ENCODE measurements at places on chromosomes 16 and 17. TPM values are rescaled to one million over a fixed set of nuclear protein-coding genes. Genes with fewer than 3 reads are reported as not detected.

- no peak for ATAC-seq
Observed at GRCh38 chr16:84175350-84176081, 11.3 kb downstream of the TAF1C start.

DNA sequence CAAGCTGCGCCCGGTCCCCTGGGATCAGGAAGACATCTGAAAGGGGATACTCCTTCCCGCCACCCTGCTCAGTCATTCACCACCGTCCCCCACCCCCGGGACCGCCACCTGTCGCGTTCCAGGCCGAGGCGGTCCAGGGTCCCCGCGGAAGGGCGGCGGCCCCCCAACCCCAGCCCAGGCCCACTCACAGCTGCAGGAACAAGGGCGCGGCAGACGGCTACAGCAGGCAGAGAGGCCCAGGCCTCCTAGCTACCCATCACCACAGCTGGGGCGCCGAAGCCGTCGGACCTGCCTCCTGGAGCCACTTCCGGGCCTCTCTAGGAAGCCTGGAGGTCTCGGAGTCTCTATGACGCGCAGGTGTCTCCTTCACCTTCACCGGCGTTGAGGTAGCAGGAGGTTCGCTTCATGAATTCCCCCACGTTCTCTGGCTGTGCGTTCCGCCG, at the start of gene SDR42E1:
Gene SDR42E1 (minus strand): TSS at position 272 of the 443 bp plus-strand sequence. CDS start 10,612 bp downstream, outside the sequence.
- ATAC-seq, result no peak

DNA sequence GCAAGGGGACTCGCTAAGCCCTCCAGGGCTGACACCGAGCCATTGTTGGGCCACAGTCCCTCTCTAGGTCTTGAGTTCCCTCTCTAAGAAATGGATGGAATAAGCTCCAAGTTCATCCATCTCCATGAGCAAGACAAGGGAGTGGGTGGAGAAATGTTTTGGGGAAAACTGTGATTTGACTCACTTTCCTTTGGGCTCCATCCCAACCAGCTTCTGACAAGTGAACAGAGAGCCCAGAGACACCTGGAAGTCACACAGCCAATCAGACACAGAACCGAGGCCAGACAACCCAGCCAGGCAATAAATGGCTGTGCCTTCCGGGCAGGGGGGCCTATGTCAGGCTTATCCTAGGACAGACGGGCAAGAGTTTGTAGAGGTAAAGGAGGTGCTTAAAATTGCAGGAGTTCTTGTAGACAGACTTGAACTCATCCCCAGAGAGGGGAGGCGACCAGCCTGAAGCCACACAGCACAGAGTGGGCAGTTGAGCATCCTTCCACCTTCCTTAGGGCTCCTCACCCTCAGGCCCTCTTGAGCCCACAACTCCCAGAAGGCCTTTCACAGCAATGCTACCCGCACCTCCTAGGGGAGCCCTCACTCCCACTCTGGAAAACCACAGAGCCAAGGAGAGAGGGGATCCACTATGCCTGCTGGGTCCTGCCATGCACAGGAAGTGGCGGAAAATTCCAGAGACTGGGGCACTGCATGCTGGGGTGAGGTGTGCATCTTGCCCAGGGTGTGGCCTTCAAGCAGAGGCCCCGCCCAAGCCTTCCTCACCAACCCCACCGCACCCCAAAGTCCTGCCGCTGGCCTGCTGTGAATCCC, 9.5 kb upstream of the FAM83G start:
- no peak for ATAC-seq

GRCh38 chr17:42271006-42271778, 5.0 kb downstream of the STAT5B start:
- ATAC-seq, result no peak

CD300H gene
- total RNA-seq, result not detected

NKD1 gene
- total RNA-seq, result 57.8 TPM

MT1G gene
- not detected for total RNA-seq

- ATAC-seq, result no peak
Observed at GRCh38 chr16:88368036-88368435, 14.7 kb upstream of the ZNF469 start.

DNA sequence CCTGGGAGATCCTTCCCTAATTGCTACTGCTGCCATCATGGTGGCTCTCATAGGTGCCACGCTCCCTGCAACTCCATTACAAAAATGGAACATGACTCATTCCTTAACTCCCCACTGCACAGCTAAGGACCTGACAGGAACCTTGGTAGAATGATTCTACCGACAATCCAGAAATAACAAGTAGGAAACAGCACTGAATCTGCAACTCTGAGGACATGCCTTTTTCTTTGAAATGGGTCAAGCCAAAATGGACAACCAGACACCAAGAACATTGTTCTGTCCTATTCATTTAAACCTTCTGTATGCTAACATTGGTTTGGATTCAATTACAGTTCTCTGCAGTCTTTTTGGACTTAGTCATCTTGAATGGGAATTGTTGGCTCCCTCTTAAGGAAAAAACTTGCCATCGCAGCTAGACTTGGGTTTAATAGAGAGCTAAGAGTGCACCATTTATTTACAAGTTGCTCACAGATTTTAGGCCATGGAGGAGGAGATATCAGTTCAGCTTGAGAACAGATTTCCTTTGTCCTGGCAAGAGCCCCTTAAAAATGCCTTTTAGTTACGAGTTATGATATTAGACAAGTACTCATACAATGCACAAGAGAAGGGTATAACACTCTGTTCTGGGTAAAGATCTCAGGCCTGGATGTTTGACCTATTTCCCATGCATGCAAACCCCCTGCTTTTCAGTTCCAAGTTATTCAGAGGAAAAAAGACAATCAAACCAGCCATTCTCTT, 20.9 kb upstream of the NSRP1 start:
- no peak for ATAC-seq

CD300A gene
- total RNA-seq, result 3.6 TPM

DNA sequence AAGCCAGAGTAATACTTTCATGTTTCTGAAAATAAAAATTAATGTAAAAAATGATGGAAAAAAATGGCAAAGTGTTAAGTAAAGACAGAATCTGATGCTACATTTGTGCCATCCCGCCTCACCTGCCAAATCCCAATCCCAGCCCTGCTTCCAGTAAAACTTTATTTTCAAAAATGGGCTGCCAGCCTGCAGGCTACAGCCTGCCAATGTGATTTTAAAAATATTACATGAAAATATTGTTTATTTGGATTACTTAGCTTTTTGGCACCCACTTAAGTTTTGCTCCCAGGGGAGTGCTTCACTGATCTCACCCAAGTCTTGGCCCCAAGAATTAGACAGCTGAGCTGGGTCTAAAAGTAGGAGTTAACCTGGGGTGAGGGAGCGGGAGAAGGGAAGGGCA, 112.8 kb downstream of the C16orf78 start:
- no peak for ATAC-seq

DNA sequence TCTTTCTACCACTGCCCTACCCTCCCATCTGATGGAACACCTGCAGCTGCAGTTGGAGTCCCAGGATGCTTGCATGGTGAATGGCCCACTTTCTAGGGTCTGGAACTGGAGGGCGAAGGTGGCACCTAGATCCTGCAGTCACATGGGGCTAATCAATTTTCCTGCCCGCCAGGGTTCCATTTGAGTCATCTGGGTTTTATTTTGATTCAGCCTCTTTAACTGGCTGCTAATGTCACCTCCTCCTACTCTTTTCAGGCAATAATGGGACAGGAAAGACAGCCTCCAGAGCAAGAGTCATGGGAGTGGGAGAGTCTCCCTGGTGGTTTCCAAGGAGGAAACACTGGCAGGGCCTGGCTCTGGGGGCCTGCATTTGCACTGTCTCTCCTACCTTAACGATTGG, 3.8 kb upstream of the TBKBP1 start:
- ATAC-seq, result no peak

CHP2 gene
- total RNA-seq, result not detected

GRCh38 chr16:27511657-27512448, 37.9 kb downstream of the GTF3C1 start:
- ATAC-seq, result no peak

- no peak for ATAC-seq
Observed at GRCh38 chr17:30586818-30587595, 109.8 kb downstream of the GOSR1 start.

BICDL2 gene
- total RNA-seq, result 3.1 TPM

All from gastroesophageal sphincter (tissue), 4 donors.